ENCODE measurements at places on chromosomes 4 and X. TPM values are rescaled to one million over a fixed set of nuclear protein-coding genes. Genes with fewer than 3 reads are reported as not detected.

Gene STK32B
- total RNA-seq, result 1.9 TPM

Gene ADGRG4
- total RNA-seq, result not detected

- DNase-seq, result no peak
Observed at GRCh38 chr4:155419266-155419665, 42.5 kb upstream of the MAP9 start.

Gene IRS4
- total RNA-seq, result 11.9 TPM

Gene SPIN4
- 6.4 TPM for total RNA-seq

GRCh38 chrX:100379388-100379986, 30.6 kb downstream of the PCDH19 start:
- DNase-seq, result no peak

Gene ARFIP1
- 44.7 TPM for total RNA-seq

Gene TRIM61
- total RNA-seq, result 5.0 TPM

Gene MSX1
- 13.4 TPM for total RNA-seq

GRCh38 chr4:24453951-24454350, 130.4 kb downstream of the DHX15 start:
- DNase-seq, result no peak

DNA sequence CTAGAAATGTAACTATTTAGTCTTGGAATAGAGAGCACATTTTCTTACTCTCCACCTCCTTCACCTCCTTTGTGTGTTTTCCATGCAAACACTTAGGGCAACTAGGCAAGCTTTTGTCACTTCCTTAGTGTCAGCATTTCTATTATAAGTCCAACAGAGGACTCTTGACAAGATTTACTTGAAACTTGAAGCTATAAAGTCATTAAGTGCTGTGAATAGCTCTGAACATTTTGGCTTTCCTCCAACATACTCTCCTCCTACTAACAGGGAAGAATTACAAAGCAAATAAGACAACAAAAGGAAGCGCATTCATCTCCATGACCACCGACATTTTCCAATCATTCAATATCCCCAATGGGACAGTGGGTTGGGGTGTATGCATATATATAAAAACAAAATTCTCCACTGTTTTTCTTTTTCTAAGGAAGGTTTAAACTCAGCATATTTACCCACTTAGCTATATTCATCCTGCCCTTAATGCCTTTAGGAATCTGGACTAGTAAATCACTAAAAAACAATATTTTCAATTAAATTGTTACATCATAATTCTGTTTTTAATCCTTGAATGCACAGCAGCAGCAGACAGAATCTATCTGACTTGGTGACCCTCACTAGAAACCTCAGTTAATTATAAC, 264.6 kb downstream of the SNCA start:
- no peak for DNase-seq

DNA sequence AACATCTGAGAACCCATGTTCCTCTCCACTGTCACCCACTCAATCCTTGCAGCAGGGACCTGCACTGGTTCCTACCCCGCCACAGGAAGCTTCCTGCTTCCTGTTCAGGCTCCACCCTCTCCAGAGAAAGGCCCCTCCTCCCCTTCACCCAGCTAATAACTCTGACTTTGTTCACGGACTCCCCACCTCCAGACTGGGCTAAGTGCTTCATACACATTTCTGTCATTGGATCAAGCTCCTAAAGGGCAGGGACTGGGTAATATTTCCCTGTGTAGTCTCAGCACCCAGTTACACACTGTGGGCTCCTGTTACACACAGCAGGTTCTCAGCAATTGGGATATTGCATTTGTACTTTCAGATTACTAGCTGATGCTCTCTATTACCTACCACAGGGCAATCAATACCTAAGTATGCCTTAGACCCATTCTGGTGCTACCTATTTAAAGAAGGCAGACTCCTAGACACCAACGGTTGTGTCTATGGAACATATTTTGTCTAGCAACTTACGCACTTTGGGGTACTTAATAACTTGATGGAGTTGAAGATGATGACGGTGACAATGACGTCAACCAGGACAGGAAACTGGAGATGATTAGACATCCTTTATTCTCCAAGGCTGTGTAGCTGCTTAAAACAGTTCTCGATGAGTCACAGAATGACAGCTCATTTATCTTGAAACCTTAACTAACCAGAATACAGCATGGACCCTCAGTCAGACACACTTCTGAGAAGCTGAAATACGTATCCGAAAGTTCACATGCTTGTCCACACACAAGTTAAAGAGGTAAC, 58.1 kb downstream of the MAML3 start:
- DNase-seq, result peak; percentile 22

- DNase-seq, result no peak
Observed at GRCh38 chrX:78769101-78769755, 21.7 kb downstream of the LPAR4 start.

Gene SOD3
- 161 TPM for total RNA-seq

DNA sequence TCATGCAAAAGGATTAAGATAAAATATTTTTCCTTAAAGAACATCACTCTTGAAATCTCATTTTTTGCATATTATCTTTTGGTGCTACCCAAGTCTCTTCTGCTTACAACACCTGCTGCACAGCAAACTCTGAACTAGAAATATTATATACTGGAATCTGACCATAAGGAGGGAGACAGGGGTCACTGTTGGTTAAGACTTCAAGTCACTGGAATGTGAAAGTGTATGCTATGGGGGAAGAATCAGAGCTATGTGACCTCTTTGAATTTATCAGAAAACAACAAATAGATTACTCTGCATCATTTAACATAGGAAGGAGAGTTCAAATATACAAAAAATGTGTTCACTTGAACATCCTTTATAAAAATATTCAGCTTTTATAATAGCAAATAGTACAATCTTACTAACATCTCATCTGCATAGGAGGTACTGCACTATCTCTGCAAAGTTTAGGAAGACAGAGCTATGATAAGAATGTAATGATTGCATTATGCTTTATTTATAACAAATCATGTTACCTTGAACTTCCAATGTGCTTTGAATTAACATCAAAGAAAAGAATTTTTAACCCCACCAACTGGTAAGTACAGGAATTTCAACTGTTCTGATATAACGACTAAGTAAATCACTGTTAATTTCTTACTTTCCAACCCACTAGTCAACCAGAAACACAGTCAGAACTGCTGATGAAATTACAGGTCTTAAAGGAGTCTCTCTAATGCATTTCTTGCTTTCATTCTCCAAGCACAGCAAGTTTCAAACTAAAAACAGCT, 69.8 kb downstream of the ZNF827 start:
- no peak for DNase-seq

GRCh38 chr4:25884031-25884782, 21.4 kb upstream of the SEL1L3 start:
- DNase-seq, result no peak

GRCh38 chrX:69109036-69109663, 56.1 kb downstream of the PJA1 start:
- no peak for DNase-seq

- DNase-seq, result no peak
Observed at GRCh38 chr4:11488657-11489452, 60.2 kb upstream of the HS3ST1 start.

Gene C1QTNF7
- 4.5 TPM for total RNA-seq

DNA sequence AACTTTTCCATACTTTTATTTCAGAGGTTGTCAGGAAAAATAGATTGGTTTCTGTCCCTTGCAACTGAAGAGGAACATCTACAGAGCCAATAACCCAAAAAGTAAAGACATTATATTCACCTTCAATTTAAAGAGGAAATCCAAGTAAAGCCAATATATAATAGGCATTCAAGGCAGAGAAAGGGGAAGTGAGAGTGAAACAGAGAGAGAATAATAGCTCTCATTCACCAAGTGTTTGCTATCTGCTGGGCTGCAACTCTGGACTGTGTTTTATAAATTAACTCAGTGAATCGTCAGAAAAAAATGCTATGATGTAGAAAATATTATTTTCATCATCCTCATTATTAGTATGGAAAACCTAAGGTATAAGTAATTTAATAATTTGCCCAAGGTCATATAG, 448.5 kb downstream of the TRAM1L1 start:
- no peak for DNase-seq

GRCh38 chrX:155997436-155997835, at the start of gene IL9R:
Gene IL9R (plus strand): TSS chrX:155997696. CDS start chrX:155997760, 64 bp downstream.
- DNase-seq, result no peak

DNA sequence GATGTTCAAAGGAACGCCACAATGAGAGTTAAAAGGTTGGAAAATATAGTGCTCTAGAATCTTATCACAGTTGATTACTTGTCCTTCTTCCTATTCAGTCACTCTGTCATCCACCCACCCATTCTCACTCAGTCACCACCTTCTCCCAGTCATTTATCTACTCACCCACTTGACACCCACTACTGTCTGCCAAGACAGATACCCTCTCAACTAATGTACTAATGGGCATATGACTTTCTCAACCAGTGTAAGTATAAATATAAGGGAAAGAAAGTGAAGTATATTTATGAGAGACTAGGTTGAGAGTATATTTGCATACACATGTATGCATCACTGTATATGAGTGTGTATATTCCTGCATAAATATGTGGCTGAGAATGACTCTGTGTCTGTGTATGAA, 20.0 kb downstream of the MID2 start:
- no peak for DNase-seq

DNA sequence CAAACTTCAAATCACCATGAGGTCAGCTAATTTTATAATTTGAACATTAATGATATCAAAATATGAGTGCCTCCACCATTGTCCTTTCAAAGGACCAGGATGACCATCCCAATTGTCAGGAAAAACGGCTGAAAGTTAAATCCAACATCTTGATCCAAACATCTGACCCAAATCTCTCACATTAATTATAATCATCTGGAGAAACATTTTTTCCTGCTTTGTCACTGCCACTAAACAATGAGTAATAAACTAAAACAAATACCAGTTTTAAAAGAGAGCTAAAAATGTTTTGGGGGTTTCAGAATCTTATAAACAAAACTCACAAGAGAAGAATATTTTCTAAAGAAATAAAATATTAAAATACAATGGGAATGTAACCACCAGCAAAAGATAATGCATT, 45.7 kb upstream of the NDST4 start:
- DNase-seq, result no peak

Gene FATE1
- not detected for total RNA-seq

Gene ADH7
- total RNA-seq, result not detected

- DNase-seq, result no peak
Observed at GRCh38 chr4:17597517-17597916, 16.9 kb upstream of the MED28 start.

Gene CPLX1
- 3.2 TPM for total RNA-seq

Gene SERPINA7
- not detected for total RNA-seq

- DNase-seq, result no peak
Observed at GRCh38 chr4:36189511-36190226, 54.6 kb downstream of the ARAP2 start.

DNA sequence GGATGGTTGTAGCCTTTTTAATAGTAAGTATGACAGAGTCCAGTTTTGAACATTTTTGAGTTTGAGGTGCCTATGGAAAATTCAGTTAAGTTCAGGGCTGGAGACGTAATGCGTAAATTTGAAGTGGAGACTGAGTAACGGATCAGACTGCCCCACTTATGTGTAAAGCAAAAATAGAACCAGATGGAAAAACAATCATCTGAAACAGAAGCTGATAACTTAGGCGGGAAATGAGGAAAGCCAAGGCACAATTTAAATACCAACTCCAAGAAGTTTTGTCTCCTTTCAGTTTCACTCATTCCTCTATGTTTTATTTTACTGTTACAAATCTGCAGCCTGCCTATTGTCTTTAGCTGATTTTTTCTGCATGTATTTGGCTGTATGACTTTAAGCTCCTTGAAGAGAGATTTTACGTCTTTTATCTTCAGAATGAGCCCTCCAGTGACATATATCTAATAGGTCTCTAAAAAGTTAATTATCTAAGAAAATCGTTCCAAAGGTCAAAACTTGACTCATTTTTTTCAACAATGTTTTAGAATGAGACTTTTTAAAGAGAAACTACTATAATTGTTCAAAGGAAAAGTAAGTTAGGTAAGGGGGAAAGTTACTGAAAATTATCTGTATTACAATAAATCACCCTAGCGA, 1.1 kb downstream of the SGCB start:
- no peak for DNase-seq

Gene TEX13D
- not detected for total RNA-seq

Gene JCHAIN
- total RNA-seq, result 3.7 TPM

- no peak for DNase-seq
Observed at GRCh38 chr4:145760961-145761929, 81.3 kb downstream of the C4orf51 start.

- DNase-seq, result no peak
Observed at GRCh38 chrX:138877746-138878145, 166.2 kb upstream of the FGF13 start.

DNA sequence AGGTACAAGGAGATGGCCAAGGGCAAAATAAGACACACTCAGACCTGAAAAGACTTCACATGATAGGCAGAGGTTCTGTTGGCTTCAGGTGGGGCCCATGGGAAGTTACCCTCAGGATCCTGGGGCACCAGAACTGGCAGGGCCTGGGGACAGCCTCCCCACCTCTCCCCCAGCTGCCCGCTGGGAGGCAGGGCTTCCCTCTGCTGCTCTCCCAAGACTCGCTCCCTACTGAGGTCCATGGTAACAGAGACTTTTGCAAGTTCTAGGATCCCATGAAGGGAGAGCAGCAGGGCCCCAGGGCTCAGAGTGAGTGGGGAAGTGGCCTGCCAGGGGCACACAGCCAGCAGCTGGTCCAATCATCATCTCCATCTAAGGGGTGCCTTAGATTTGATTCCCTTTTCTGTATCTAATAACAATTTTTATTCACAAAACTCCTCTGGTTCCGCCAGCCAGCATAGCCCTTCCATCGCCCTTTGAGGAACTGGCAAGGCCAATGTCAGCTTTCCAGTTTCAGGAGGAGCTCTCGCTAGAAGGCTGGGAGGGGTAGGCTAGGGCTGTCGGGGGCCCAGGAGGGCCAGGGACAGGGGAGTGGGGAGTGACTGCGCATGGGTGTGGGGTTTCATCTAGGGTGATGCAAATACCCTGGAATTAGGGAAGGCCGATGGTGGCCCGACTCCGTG, 78.2 kb downstream of the SLC2A9 start:
- DNase-seq, result no peak

Gene TEX13A
- total RNA-seq, result not detected

Gene OPHN1
- 10.3 TPM for total RNA-seq

DNA sequence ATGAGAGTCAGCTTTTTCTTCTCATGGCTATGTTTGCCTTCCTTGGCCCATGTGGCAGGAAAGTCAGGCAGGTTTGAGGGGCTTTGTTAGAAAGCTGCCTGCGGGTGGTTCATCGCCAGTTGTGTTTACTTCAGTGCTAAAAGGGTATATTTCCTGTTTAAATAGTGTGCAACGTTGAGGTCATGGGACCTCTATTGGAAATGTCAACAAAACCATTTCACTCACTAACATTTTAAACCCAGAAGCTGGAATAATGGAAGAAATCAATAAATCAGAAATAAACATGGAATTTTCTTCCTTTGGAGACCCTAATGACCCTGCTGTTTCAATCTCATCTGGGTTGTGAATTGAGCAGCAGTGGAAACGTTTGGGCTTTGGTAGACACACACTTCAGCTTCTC, 185.8 kb downstream of the ANKRD50 start:
- no peak for DNase-seq

GRCh38 chr4:187612301-187612700, 383.3 kb upstream of the ZFP42 start:
- no peak for DNase-seq

GRCh38 chr4:104365618-104366017, 129.1 kb downstream of the CXXC4 start:
- no peak for DNase-seq

- no peak for DNase-seq
Observed at GRCh38 chr4:71944956-71945355, 86.8 kb upstream of the NPFFR2 start.

Gene FGF13
- 3.5 TPM for total RNA-seq
